RPMI8226 (cell line): ENCODE measurements at places on chromosomes 7 and 10.

DNA sequence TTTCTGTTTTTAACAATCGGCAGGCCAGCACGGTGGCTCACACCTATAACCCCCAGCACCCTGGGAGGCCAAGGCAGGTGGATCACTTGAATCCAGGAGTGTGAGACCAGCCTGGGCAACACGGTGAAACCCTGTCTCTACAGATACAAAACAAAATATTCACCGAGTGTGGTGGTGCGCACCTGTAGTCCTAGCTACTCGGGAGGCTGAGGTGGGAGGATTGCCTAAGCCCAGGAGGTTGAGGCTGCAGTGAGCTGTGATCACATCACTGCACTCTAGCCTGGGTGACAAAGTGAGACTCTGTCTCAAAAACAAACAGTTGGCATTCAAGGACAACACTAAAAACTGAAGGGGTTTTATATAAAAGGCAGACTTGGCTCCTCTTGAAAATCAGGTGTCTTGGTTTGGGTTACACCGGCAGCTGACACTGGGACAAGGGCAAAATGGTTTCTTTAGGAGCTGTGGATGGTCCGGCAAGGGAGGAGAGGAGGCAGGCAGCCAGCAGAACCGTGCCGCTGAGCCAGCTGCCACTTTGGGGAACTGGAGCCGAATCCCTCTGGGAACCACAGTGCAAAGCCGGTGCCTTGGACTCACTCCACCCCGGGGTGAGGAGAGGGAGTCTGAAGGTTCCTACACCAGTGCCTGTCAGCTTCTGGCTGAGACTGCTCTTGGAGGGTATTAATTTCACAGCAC, 52.6 kb downstream of the CHST3 start:
- DNase-seq: no peak

DNA sequence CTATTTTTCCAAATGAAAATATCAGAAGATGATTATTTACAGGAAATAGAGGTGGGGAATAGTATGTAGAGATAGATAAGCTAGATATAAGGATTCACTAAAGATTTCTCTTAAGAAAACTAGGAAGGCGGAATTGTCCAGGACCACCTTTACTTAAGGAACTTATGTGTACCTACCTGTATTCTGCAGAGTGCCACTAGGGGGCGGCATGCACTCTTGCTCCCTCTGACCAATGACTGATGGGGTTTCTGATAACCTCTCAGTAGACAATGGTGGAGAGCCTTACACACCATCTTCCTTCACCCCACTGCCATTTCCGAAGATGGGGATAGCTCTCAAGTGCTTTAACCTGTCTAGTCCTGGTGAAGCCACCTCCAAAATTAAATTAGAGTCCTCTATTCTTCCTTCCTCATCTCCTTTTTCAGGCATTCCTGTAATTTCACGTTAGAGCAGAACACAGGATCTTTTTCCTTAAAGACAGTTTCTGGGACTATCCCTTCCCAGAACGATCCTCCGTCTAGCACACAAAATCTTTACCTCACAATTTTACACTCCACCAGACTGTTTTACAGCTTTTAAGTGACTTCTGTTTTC, 453.1 kb downstream of the SORCS1 start:
- DNase-seq: peak; percentile 49

DNA sequence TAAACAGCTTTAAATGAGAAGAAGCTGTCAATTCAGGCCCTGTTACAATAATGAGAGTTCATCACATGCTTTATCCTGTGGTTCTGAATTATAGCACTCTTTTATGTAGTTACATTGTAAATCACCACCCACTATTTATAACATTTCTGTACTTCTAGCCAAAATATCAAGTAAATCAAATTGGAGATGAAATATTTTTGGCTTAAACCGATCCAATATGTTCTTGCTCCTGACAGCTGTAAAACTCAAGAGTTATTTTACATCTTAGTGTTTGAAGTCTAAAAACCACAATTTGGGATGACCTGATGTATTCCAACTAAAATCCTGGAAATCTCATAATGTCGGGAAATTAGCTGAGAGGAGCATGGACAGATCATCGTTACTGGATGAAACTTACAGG, 371.2 kb upstream of the LRRN3 start:
- no peak for DNase-seq

DNA sequence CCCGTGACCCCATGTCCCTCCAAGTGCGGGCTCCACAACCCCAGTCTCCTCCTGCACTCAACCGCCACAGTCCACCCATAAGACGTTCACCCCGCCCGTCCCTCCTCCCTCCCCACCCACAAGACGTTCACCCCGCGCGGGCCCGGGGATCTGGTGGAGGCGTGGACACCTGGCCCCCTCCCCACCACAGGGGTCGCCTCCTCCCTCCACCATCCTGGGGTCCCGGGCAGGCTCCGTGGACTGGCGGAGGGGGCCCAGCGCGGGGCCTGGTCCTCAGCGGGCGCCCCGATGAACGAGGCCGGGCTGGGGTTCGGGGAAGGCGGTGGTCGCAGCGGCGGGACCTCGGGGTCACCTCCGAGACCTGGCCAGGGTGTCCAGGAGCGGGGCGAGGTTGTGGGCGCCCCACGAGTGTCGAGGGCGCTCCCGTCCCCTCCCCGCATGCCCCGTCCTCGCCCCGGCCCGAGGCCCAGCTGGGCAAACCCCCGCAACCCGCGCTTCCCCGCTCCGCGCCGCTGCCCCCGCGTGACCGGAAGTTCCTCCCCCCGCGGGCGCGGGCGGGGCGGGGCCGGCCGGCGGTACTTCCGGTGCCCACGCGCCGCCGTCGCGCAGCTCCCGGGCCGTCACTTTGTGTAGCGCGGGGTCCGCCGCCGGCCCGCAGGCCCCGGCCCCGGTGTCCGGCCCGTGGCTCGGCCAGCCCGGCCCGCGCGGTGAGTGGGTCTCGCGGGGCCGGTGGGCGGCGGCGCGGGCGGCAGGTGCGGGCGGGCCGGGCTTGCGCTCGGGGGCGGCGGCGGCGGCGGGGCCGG, at the start of gene ZNF316:
Gene ZNF316 (plus strand): TSS at position 578 of the 803 bp plus-strand sequence. CDS start 5,092 bp downstream, outside the sequence.
- DNase-seq: peak; percentile 73

DNA sequence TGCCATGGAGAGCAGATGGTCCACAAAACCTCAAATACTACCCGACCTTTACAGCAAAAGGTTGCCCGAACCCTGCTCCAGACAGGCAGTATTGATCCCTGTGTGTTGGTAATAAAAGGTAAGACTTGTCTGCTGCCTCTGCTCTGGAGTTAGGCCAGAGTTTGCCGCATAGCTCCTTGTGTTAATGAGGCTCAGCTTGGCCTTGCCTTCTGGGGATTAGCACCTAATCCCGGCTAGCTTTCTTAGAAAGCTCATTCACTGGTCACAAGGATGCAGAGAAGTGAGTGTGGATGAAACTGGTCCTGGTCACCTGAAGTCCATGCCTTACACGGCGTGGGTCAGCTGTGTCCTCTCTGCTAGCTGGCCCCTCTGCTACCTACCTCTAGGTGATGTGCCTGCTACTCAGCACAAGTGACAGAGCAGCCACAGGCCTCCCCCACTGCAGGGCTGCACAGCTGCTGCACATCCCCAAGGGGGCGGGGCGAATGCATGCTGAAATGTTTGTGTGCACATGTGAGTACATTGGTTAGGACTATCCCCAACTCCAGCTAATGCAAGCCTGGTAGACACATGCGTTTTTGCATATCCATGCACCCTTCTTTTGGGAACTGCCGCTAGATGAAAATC, 31.7 kb upstream of the SYPL1 start:
- peak; percentile 64 for DNase-seq

DNA sequence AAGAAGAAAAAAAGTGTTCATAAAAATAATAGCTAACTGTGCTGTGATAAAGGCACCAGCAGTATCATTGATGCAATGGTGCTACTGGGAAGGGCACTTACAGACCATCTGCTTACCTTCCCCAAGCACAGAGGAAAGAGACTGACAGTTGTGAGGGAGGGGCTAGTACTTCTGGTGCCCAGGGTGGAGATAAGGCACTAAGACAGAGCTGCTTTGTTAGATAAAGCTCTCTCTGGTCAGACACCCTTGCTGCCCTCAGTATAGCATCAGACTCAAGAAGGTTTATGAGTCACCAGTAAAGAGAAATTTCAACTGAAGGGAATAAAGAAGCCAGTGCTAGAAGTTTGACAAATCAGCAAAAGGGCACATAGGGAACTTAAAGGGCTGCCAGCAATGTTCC, 325.6 kb downstream of the HPSE2 start:
- no peak for DNase-seq
